ENCODE measurements at places on chromosomes 16 and 17.

DNA sequence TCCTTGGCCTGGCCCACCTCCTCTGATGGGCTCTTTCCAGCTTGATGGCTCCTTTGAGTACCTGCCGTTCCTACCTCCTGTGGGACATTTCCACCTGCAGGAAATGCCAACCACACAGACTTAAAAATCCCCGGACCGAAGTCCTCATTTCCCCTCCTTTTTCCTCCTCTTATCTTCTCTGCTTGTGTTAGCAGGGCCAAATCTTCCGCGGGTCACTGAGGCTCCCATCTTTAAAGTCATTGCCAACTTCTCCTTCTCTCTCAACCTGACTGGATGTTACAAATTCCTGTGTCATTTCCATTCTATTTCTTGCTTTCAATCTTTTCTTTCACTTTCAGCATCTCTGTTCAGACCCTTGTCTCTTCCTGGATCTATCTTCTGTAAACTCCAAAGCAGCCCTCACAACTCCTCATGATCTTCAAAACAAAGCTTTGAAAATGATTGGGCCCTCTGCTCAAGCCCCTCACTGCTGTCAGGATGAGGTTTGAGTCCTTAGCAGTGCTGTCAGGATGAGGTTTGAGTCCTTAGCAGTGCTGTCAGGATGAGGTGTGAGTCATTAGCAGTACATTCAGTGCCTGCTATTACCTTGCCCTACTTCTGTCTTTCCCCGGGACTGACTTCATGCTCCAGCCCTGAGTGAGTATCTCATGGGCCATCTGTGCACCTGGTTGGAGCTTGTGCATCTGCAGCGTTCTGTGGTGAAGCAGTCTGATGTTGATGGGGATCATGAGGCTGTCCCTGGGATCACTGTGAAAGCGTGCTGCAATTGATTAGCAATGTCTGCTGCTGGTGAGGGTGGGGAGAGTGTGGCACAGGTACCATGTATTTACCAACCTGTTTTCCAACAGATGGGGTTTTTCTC is 100.1 kb downstream of the IRF8 start:
- DNase-seq, result no peak

DNA sequence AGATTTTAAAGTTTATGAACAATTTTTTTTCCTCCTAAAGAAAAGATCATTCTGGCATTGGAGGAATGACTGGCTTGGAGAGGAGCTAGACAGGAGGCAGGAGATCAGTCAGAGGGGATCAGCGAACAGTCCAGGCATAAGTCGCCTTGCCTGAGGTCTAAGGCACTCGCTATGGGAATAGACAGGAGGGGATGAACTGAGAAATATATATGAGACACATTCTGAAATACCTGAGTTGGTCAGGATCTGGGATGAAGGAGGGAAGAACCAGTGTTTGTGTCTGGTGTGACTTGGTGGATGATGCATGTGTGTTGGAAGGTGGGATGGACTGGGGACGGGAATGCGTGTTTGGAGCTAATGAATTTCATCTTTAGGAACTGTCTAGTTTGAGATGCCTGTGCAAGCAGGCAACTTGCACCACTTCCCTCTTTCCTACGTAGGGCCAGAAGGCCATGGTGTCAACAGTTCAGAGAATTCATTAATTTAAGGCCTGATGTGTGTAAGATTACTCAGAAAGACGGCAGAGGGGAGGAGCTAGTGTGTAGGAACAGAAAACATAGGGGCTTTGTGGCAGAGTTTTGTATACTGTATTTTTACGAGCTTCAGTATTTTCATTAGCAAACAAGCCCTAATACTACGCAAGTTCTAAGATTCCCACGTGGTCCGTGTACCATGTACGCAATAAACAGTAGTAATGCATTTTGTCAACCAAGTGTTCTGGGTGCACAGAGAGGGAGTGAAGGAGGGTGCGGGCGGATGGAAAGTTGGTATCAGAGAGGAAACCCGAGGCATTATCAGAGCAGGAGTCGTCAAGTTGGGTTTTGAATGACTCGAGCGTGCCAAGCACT is 825 bp downstream of the HEATR6 start:
- no peak for DNase-seq

DNA sequence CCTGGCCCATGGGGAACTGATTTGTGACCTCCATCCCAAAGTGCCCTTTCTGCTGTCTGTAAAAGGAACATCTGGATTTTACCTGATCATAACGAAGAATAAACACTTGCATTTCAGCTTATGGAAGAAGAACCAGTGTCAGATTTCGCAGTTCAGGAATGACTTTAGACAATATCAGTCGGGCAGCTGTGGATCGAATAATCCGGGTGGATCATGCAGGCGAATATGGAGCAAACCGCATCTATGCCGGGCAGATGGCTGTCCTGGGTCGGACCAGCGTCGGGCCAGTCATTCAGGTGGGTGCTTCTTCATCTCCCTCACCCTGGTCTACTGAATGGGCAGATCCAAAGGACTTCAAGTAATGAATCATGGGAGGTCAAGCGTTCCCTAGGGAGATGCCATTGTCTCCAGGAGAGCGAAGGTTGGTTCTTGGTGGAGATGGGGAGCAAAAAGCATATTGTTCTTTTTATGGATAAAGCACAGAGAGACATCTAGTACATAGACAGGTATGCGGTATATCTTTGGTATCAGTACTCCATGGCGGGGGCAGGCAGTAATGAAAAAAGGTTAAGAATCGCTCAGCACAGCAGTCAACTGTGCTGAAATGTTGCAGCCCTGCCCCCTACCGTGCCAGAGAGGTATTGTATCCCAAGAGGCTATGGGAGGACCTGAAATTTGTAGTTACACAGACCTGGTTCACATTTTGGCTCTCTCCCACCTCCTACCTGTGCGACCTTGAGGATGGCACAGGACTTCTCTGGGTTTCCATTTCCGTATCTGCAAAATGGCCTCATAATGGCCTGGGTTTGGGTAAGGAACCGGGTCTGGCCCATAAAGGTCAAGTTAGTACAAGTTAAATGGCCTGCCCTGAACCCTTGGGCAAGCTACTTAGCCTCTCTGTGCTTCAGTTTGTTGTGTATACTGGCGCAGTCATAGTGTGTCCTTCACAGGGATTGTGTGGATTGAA is 4.7 kb downstream of the COQ7 start:
- DNase-seq, result no peak

DNA sequence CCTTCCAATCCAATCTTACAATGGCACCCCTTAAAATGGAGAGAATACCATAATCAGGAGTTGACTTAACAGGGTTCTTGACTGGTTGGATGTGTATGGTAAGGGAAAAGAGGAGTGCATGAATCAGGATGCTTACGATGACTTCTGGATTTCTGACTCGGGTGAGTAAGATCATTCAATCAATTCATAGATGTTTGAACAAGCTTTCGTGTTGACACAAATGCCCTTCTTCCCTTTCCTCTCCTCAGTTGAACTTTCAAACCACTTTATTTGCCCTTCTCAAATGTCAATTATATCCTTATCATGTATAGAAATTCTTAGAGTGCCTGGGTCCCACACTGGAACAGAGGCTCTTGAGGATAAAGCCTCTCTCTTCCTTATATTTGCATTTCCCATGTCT is 25.9 kb downstream of the ABCC12 start:
- no peak for DNase-seq

DNA sequence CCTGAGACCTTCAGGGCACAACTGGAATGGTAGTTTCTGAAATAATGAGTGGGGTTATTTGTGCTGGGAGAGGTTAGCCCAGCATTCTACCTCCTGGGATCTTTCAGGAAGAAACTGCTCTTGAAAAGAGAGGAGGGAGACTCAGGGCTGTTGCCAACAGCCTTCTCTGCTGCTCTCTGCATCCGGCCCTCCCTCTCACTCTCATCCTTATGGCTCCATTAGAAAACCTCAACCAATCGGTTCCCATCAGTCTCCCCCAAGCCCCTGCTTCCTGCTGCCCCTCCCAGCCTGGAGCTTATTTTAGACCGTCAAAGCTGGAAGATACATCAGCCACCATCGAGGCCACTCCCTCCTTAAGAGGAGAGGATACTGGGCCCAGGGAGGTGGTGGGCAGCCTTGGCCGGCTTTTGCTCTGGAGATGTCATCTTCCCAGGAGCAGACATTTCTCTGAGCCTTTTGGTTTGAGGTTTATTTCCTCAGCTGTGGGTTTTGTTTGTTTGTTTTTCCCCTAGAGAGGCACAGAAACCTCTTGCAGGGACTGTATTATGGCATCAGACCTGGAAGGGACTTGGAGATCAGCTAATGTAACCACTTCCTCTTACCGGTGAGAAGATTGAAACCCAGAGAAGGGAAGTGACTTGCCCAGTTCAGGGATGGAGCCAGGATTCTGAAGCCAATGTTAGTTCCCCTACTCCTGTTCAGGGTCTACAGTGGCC is 2.7 kb downstream of the MPRIP start:
- DNase-seq, result no peak

- no peak for DNase-seq
Measured at GRCh38 chr17:6187836-6188235, 117.7 kb downstream of the WSCD1 start.

DNA sequence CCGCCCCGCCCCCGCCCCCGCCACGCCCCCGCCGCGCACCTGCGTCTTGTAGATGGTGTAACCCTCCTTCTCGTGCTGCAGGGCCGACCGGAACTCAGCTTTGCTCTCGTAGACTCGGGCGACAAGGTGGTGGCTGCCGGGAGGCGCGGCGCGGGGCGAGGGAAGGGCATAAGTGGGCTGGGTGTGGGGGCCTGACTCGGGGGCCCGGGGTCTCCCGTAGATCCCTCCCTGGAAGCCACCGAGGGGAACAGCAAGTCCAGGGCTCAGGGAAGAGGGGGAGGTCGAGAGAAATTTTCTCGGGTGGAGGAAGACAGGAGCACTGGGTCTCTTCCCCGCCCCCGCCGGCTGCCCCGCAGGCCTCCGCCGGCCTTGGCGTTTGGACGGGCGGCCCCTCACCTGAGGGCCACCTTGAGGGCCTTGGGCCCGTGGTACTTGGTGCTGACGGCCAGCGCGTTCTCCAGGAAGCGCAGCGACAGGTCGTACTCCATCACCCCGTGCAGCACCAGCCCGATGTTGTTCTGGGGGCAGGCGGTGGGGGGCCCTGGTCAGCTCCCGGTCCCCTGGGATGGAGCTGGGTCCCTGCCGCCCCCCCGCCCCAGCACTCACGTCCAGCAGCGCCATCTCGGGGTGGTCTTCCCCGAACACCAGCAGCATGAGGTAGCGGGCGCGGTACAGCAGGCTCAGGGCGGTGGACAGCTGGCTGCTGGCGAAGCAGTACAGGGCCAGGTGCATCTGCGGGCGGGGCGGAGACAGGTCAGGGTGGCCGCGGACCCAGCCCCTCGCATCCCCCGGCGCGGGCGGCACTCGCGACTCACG is 19.4 kb downstream of the CLUH start:
- DNase-seq, result no peak

GRCh38 chr17:73282629-73283028 is 20.9 kb upstream of the CPSF4L start:
- no peak for DNase-seq

GRCh38 chr17:39834017-39834416 is 30.1 kb downstream of the IKZF3 start:
- no peak for DNase-seq

- DNase-seq, result no peak
Measured at GRCh38 chr16:66270333-66270927, 96.1 kb upstream of the CDH5 start.

- DNase-seq, result no peak
Measured at GRCh38 chr17:69269131-69269998, 40.7 kb upstream of the ABCA10 start.

DNA sequence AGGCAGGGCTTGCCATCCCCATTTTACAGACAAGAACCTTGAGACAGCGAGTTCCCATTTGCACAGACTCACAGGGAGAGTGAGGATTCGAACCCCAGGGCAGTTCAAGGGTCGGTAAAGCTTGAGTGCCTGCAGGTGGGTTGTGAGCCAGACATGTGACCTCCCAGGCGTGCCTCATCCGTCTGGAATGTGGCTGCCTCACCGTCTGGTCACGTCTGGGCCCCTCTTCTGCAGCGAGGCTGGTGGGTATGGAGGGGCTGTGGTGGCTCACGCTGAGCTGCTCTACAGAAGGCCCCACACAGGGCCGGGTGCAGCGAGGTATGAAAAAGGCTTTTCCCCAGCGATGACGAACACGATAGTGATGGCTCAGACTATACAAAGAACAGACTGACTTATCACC is 35.8 kb upstream of the LHX1 start:
- DNase-seq, result no peak

Measured in NCI-H1048 (cell line).